ENCODE measurements at places on chromosomes 1 and 21.

GRCh38 chr1:231606712-231607111 is 19.9 kb upstream of the DISC1 start:
- DNase-seq: no peak

- no peak for DNase-seq
Observed at GRCh38 chr1:43978551-43979260, at the start of gene B4GALT2. Gene B4GALT2, plus strand, starts transcription at chr1:43979210. Its CDS starts 1,951 bp downstream, at chr1:43981161.

GRCh38 chr1:200901796-200902444 is 7.2 kb downstream of the INAVA start:
- DNase-seq: no peak

DNA sequence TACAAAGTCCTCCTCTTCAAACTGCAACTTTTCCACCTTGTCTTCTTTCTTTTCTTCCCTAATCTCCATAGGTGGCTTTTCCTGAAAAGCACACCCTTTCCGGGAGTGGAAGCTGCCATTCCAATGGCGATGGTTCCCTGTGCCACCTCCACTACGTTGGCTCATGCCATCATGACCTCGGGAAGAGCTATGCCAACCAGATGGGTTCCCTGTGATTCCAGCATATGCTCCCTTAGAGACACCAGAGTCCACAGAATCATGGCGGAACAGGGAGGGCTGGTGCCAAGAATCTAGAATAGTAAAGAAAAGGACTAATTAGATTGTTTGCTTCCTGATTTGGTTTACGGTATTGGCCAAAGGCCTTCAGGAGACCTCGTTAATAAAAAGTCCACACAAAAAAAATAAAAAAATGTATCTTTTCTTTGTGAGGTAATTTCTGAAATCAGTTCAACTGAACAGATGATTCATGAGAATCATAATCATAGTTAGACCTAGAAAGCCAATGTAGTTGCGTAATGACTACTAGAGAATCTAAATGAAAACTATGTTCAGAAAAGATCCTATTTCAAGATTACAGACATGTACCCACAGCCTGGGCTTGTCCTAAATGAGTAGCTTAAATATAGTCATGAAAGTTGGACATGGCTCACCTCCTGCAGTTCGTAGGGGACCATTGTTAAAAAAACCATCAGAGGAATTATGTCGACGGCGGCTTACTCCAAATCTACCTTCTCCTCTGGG is 30.9 kb upstream of the CCDC17 start:
- no peak for DNase-seq

DNA sequence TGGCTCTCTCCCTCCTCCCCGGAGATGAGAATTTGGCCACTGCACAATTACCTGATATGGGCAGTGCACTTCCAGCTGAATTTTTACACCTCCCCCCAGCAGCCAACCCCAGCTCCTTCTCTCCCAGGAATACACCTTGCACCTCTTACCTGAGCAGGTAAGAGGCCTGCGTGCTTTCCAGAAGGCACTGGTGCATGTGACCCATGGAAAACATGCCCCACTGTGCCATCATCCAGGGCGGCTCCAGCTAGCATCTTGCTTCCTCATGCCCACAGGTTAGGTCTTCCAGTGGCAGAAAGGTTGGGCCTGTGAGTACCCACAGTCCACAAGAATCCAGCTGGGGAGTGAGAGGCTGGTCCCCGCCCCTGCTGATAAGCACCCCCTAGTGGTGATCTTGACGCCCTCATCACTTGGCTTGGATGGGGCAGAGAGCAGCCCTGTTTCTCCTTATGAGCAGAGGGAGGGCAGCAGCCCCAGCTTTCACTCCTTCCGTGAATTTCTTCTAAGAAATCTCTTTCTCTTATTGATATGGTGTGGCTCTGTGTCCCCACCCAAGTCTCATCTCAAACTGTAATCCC is 57.8 kb downstream of the EDARADD start:
- no peak for DNase-seq

- DNase-seq: no peak
Observed at GRCh38 chr1:232664844-232665777, 35.2 kb upstream of the SIPA1L2 start.

- DNase-seq: no peak
Observed at GRCh38 chr1:151512326-151512725, 1.1 kb downstream of the CGN start.

DNA sequence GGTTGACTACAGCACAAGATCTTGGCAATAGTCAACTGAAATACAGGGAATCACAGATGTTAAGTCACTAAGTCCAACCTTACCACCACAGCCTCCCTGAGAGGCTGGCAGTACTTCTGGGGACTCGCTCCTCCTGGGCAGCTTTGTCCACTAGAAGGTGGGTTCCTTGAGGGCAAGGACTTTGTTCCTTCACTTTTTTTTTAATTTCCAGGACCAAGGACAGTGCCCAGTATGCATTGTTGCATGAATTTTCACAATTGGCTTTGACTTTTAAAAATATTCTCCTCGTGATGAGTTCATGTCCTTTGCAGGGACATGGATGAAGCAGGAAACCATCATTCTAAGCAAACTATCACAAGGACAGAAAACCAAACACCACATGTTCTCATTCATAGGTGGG is 96.7 kb upstream of the IGSF21 start:
- DNase-seq: no peak

DNA sequence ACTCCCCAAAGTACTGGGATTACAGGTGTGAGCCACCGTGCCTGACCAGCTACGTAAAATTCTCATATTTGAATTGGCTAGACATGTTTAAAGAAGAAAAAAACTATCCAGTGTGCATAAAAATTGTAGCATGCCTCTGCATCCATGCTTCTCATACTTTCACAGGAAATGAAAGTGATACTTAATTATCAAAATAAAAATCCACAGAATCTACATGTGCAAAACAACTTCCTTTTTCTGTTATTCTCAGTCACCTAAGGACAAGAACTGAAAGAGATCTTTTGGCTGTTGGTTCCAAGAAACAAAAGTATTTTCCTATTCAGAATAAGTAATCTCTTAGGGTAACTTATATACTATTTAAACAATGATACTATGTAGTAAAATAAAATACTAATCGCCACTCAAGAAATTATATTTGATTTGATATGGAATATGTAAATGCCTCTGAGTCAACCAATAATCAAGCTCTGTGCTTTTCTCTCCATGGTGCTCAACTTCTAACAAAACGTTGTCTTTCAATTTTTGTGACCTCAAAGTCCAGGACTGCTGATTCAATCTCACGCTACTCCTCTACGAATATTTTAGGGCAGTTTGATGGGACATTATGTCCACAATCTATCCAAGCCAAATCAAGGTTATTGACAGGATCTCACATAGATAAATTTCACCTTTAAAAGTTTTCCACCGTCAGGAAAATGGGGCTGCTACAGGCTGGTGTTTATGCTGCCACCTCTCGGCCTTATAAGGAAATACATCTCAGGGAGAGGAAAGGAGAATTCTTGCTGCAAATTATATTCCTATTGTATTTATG is 102.7 kb downstream of the ZNF281 start:
- DNase-seq: no peak

DNA sequence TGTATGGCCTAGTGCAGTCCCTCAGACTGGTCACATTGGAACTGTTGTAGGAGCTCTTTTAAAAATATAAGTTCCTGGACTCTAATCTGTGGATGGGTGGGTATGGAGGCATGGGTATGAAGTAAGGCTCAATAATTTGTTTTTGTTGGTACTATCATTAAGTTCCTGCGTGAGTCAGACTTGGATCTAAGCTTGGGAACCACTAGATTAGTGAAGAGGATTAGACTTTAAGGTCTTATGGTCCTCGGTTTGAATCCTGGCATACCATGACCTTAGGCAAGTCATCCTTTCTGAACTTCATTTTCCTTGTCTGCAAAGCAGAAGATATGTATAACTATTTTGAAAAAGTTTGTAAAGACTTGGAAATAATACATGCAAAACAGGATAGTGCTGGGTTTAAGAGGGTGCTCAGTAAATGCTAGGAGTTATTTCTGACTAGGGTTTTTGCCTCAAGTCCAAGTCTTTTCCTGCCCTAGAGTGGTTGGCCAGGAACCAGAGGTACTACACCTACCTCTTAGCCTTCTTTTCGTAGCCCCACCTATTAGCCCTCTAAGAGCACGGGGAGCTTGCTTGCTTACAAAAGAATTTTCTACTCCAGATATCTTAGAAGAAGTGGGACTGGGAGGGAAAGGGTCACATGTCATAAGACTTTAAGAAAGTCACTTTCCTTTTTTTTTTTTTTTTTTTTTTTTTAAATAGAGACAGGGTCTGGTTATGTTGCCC is 38.6 kb upstream of the METTL18 start:
- DNase-seq: no peak

DNA sequence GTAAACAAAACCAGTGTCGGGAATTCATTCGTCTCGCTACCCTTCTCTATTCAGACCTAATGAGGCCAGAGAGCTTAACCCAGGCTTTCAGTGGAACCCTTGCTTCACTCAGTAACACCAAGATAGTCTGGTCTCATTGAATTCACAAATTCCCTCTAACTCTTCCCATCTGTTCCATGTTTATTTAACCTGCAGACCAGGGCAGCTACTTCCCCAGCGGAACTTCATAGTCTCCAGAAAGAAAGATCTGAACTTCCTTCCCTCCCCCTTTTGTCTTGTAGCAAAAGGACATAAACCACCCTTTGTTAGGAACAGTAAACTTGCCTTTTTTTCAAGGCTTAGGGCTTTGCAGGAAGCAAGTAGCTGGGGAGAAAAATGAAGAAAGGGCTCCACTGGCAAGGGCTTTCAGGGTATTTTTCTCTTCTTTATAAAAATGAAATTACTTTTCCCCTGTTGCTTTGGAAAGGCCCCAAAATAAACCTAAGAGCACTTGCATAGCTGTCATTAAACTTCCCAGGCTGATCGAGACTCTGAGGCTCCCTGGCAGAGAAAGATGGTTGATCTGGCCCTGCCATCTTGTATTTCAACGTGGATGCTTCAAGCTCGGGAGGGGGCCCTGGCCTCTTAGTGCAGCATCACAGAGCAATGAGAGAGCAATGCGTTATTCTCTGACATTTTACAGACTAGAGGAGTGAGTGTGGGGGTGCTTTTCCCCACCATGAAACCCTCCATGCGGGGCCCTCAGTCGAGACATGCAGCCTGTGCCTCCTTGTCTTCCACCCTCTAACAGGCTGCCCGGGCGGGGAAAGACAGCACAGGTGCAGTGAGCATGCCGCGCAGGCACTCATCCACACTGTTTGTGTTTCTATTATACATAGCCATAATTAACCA is 30.0 kb downstream of the MIS18A start:
- no peak for DNase-seq

- DNase-seq: no peak
Observed at GRCh38 chr21:39336457-39337008, 12.4 kb downstream of the HMGN1 start.

GRCh38 chr1:85550784-85551516 is 29.6 kb upstream of the CCN1 start:
- DNase-seq: no peak

DNA sequence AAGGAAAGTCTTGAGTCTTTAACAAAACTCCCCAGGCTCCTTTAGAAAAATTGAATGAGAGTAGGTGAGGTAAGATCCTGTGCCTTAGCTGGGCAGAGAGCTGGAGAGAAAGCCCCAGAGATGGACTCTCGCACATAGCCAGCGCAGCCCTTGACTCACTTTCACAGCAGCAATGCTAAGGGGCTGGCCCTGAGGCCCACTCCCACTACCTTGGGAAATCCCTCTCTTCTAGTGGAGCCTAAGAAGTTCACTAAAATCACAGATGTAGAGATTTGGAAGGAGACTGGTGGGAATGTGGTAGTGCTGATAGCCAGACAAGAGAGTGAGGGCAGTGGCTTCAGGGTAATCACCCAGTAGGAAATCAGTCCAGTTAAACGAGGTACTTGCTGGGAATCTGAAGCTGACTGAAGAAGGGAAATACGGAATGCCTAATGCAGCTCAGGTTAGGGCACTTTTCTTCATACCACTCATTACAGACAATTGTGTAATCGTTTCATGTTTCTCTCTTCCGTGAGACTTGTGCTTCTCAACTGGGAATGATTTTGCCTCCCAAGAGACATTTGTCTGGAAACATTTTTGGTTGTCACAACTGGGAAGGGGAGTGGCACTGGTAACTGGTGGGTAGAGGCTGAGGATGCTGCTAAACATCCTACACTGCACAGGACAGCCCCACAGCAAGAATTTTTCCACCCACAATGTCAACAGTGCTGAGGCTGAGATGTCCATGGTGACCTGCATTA is 42.4 kb upstream of the LRRC8C start:
- DNase-seq: no peak

- DNase-seq: no peak
Observed at GRCh38 chr1:245606157-245606725, 451.5 kb downstream of the KIF26B start.

- DNase-seq: no peak
Observed at GRCh38 chr1:206504363-206504713, 3.0 kb upstream of the RASSF5 start.

- no peak for DNase-seq
Observed at GRCh38 chr1:212814537-212815334, 23.0 kb downstream of the TATDN3 start.

GRCh38 chr1:203584035-203584434 is 42.6 kb upstream of the ATP2B4 start:
- no peak for DNase-seq
